ENCODE measurements at places on chromosomes 1 and 21. TPM values are rescaled to one million over a fixed set of nuclear protein-coding genes. Genes with fewer than 3 reads are reported as not detected.

GRCh38 chr1:210618369-210618768, 289.7 kb downstream of the HHAT start:
- DNase-seq = no peak

TINAGL1 gene
- 169 TPM for total RNA-seq

ITGB3BP gene
- 11.8 TPM for total RNA-seq

CEPT1 gene
- total RNA-seq = 29.4 TPM

DNA sequence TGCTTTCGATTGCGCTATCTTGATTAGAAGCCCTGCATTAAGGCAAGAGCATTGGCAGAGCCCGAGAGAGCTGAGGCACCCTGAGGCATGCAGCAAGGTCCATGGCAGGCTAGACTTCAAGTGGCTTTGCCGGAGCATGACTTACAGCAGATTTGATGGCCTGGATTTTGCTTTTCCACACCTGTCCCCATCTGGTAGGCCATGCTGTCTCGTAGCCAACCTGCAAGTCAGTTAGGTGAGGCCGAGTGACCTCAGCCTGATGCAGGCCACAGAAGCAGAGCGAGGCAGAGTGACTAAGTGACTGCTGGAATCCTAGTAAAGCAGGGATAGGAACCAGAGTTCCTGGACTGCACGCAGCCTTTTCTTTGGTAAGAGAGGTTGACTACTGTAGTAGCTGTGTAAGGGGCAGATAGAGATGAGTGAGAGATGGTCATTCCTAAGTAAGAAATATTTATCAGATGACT, 148.9 kb downstream of the PBX1 start:
- DNase-seq = no peak

TMOD4 gene
- total RNA-seq = 2.5 TPM

GRCh38 chr1:21531241-21531640, 22.0 kb downstream of the ALPL start:
- DNase-seq = no peak

DNA sequence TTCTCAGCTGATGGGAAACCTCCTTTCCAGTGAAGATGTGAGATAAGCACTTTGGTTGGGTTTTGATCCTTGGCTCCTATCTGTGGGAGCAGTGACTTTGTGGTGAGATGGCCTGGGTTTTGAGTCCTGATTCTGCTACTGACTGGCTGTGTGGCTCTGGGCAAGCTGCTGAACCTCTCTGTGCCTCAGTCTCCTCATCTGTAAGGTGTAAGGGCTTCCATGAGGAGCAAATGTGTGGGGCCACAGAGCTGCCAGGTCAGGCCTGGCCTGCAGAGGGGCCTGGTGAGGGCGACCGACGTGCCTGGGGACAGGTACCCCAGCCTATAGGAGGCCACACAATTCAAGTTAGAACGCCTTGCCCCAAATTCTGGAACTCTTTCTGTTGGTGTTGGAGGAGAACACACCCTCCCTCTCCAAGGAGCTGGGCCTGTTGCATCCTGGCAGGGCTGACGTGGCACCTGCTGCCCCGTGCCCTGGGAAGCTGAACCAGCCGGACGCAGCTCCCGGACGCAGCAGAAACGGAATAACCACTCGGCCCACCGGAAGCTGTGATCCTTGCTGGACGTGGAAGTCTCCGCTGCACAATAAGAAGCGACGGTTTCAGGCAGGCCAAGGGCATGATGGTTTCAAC, 62.7 kb downstream of the AGPAT3 start:
- no peak for DNase-seq

- DNase-seq = peak; percentile 72
These were observed at the start of gene DENND2D for GRCh38 chr1:111199881-111200801. DENND2D (minus strand) TSS chr1:111200646; CDS start chr1:111200459, 187 bp downstream.

DNA sequence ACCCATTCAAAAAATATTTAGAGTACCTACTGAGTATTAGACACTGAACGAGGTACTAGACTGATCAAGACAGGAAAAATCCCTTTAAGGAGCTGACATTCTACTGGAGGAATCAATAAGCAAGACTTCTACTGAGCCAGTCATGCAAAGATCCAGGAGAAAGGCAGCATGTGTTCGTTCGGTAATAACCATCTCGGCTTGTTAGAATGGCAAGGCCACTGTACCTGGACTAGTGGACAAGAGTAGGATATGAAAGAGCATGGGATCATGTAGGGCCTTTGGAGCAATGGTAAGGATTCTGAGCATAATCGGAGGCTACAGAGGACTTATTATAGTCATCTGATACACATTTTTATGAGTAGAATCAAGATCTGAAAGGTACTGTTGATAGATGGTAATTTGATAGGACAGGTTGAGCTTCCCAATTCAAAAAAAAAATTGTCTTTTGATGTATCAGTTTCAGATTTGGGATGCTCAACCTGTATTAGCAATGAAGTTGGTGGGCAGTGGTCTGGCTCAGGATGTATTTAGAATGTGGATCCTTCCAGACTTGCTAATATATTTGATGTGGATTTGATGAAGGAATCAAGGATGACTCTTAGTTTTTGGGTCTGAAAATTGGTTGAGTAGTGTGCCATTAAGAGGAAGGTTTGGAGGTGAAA, 2.3 kb downstream of the COX20 start:
- DNase-seq = no peak

Measured in mucosa of descending colon (tissue), 3 donors.